ENCODE measurements at places on chromosomes 11 and 22.

GRCh38 chr22:18970176-18970947 lies 34.3 kb upstream of the PRODH start:
- DNase-seq: no peak

DNA sequence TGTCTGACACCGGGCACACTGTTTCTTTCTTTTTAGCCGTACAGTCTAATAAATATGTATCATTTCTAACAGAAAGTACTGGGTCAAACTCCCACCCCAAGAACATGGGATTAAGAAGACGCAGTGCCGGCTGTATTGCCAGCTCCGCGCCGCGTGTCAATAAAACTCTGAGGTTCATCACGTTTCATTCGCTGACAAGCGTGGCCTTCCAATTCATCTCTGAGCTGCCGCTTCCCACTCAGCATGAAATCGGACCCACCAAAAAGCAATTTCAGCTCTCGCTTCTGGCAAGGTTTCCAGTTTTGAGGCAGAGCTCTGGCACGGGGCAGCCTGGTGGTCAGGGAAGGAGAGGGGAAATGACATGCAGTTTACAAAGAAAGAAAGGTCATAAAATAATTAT lies 819.8 kb downstream of the OPCML start:
- DNase-seq: no peak

DNA sequence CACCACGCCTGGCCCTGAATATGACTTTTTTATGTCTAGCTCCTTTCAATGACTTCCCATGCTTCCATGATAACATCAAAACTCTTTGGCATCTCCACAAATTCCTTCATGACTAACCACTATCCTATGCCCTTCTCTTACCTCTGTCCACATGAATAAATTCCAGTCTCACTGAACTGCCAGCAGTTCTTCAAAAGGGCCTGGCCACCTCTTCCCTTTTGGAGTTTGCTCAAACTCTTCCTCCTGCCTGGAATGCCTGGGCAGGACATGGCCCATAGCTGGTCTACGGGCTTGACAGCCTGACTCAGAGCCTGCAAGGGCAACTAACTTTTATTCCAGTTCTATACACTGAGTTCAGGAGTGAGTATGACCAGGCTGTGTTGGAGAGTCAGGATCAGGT lies 41.8 kb upstream of the ZBTB16 start:
- DNase-seq: no peak

DNA sequence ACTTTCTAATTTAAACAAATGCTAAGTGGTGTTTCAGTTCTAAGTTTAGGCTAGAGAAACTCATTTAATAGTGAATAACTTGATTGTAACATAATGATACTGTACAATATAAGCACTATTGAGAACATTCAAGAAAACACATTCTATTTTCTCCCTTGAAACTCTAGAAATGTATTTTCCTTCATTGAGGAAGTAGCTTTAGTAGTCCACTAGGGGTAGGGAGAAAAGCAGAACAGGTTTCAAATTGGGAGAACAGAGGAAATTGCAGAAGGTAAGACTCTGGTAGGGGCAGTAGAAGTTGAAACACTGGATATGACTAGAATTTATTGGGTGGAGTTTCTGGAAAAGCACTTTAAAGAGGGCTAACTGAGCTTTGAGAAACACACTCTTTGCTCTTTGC lies 31.6 kb upstream of the MPPED2 start:
- no peak for DNase-seq

- DNase-seq: no peak
Observed at GRCh38 chr22:48871176-48871840, 956.4 kb downstream of the BRD1 start.

GRCh38 chr11:75388386-75389275 lies 10.7 kb upstream of the RPS3 start:
- peak; percentile 82 for DNase-seq

DNA sequence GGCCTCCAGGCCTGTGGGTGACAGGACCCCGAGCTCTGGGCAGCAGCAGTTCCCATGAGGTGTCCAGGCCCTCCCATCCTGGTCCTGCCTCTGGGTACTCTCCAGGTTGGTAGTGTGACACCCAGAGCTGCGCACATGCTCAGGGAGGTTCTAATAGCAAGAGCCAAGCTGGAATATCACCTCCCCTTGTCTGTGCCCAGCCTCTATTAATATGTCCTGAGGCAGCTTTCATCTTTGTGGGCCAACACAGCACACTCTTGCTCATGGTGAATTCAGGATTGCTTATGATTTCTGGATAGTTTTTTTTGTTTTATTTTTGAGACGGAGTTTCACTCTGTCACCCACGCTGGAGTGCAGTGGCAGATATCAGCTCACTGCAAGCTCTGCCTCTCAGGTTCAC lies 3.3 kb downstream of the P2RX6 start:
- DNase-seq: no peak

DNA sequence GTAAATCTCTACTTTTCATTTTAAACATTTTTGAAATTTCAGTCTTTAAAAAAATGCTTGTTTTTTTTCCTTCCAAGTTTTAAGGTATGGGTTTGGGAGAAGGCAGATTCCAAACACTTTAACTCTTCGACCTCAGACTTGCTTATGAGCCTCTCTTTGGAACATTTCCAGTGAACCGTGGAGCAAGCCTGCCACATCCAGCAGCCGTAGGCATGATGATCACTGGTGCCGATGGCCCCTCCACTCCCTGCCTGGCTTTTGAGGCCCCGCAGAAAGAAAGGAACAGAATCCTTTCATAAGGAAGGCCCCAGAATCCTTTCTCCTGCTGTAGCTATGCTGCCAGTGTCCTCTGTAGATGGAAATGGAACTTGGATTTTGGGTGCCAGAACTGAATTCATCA lies 50.7 kb downstream of the BMAL1 start:
- no peak for DNase-seq

GRCh38 chr11:61689164-61689496 lies 8.9 kb downstream of the DAGLA start:
- DNase-seq: no peak

DNA sequence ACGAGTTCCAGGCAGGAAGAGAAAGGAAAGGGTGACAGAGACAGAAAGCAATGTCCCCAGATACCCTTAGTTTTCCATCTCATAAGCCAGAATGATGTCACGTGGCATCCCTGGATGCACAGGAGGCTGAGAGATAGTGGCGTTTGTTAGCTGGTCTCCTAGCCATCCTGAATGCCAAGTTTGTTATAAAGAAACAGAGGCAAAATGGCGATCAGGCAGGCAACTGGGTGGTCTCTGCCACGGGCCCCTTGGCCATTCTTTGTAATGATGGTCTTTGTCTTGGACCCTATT lies 5.3 kb downstream of the SMIM38 start:
- no peak for DNase-seq

GRCh38 chr22:48004038-48004437 lies 1241.6 kb downstream of the TBC1D22A start:
- no peak for DNase-seq

- no peak for DNase-seq
Observed at GRCh38 chr22:17056807-17057206, 28.0 kb upstream of the IL17RA start.

DNA sequence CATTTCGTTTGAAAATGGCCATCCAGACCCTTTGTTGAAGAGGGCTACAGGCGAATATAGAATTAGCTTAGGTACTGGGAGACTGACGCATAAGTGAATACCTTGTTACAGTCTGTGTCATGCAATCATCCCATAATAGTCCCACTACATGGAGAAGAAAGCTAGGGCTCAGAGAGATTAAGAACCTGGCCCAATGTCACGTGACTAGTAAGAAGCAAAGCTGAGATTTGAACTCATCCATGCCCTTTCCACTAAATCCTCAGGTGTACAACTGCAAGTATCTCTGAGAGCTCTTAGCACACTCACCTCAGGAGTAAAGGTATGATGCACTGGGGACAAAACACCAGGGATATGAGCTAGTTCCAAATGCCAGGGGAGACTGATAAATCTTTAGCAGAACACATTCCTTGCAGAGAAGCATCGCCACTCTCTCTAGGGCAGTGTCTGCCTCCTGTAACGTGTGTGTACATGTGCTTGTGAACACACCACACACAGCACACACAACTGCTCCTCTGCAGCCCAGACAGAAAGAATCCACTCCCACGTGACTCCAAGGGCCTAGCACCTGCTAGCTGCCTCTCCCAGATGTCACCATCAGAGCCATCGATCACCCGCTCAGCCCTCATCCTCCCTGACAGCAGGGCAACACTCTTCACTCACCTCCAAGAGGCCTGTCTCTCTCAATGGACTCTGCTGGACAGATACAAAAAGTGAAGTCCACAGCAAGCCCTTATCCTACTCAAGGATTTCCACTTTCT lies 402.8 kb downstream of the NXPE2 start:
- no peak for DNase-seq

- no peak for DNase-seq
Observed at GRCh38 chr11:3986301-3986700, 108.3 kb upstream of the RRM1 start.

DNA sequence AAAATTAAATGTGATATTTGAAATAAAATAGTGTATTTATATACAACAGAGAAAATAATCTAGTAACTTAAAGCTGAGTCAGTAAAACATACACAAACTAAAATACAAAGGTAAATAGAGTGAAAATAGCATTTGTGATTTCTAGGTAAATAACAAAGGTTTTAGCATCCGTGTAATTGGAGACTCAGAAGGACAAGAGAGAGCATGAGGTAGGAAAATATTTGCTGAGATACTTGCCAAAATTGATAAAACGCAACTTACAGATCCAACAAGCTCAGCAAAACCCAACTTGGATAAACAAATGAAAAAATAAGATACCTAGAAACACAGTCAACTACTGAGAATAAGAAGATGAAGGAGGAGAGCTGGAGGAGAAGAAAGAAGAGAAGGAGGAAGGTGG lies 634.7 kb upstream of the CCDC179 start:
- no peak for DNase-seq

- peak; percentile 77 for DNase-seq
Observed at GRCh38 chr22:18032455-18033101, 8.2 kb upstream of the MICAL3 start.

DNA sequence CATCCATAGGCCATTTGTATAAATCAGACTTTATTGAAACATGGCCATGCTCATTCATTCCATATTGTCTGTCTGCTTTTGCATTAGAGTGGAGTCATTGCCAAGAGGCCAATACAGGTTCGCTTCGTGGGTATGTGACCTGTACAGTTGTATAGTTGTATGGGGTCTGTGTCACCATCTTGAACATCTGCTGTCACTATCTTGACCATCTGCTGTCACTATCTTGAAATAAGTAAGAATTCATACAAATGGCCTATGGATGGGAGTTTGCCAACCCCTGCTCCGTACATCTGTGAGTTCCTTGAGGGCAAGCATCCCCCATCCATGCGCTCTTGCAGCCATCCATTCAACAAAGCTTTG lies 44.4 kb upstream of the ANO1 start:
- DNase-seq: no peak

- DNase-seq: no peak
Observed at GRCh38 chr11:102946237-102946636, 9.3 kb downstream of the MMP13 start.
